Naive thymus-derived CD8-positive, alpha-beta T cell (primary cell): ENCODE measurements at places on chromosomes 2 and 18. TPM values are rescaled to one million over a fixed set of nuclear protein-coding genes. Genes with fewer than 3 reads are reported as not detected.

CTAGE1 gene
- total RNA-seq = not detected

DNA sequence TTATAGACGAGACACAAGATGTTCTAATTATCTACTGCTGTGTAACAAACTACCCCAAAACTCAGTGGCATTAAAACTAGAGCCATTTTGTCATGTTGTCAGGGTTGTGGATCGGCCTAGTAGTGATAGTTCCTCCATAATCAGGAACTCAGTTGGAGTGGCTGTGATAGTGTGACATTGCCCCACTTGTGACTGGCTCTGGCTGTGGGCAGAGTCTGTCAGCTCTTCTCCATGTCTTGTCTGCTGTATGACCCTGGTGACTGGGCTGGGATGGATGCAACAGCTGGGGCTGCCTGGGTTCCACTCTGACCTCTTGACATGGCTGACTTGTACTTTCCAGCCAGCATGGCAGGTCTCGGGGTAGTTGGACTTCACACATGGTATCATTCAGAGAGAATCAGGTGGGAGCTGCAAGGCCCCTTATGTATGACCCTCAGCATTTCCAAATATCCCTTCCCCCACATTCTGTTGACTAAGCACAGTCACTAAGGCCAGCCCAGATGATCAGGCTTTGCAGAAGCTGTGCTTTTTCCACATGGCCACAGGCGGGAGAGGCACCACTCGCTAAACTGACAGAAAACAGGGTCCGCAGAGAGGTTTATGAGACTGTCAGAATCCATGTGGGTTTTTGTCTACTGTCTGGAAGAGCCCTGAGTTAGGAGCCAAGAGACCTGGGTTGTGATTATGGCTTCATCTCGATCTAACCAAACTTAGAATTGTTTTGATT, 50.3 kb downstream of the SETBP1 start:
- peaks cover 17% of the 10 kb centered on the region for H3K4me1 ChIP-seq
- H3K27me3 ChIP-seq = no peaks in the 10 kb centered on the region
- H3K4me3 ChIP-seq = no peak overlapping the region
- H3K36me3 ChIP-seq = no peaks in the 10 kb centered on the region

GRCh38 chr2:222669353-222669752, 2.1 kb upstream of the MOGAT1 start:
- peaks cover 45% of the 10 kb centered on the region for H3K27me3 ChIP-seq
- peaks cover 13% of the 10 kb centered on the region for H3K4me1 ChIP-seq
- H3K4me3 ChIP-seq = no peak overlapping the region
- no peak for DNase-seq
- H3K27ac ChIP-seq = no peak overlapping the region

DNA sequence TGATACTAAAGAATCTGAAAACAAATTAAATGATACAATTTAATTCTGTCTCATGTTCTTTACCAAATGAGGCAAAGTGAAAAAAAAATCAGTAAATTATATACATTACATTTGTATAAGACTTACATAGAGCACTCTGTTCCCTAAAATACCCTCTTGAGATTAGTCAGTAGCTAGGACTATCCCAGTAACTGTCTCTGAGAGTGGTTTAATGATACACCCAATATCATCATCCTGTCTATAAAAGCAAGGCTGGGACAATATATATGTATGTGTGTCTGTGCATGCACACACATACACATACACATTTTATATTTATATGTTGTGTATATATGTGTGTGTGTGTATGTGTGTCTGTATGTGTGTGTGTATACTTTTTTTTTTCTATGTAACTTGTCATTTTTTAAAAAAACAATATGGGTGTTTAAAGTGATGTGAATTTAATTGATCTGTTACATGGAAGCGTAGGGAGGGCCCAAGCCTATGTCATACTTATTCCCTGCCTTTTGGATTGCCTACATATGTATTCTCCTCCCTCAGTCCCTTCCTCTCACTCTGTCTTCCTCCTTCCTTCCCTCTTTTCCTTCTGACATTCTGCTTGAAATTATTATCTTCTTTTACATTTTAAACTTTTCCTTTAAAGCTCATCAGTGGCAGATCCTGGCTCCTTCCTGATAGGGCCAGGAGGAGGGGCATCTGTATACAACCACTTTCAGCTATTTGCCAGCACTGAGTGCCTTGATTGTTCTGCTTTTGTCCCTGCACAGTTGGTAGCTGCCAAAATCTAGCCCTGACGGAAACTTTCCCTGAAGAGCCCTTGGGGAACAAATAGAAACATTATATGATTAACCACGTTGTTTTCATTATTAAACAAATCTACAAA, 6.8 kb downstream of the ASXL3 start:
- H3K4me3 ChIP-seq = no peak overlapping the region
- no peaks in the 10 kb centered on the region for H3K4me1 ChIP-seq
- H3K27me3 ChIP-seq = no peaks in the 10 kb centered on the region
- no peaks in the 10 kb centered on the region for H3K36me3 ChIP-seq
- H3K27ac ChIP-seq = no peak overlapping the region
- DNase-seq = no peak

- H3K4me3 ChIP-seq = no peak overlapping the region
- DNase-seq = no peak
- no peaks in the 10 kb centered on the region for H3K36me3 ChIP-seq
Observed at GRCh38 chr18:10099539-10100140, 185.8 kb downstream of the VAPA start.
